Amniotic stem cell (primary cell): ENCODE measurements at places on chromosomes 16 and 17.

DNA sequence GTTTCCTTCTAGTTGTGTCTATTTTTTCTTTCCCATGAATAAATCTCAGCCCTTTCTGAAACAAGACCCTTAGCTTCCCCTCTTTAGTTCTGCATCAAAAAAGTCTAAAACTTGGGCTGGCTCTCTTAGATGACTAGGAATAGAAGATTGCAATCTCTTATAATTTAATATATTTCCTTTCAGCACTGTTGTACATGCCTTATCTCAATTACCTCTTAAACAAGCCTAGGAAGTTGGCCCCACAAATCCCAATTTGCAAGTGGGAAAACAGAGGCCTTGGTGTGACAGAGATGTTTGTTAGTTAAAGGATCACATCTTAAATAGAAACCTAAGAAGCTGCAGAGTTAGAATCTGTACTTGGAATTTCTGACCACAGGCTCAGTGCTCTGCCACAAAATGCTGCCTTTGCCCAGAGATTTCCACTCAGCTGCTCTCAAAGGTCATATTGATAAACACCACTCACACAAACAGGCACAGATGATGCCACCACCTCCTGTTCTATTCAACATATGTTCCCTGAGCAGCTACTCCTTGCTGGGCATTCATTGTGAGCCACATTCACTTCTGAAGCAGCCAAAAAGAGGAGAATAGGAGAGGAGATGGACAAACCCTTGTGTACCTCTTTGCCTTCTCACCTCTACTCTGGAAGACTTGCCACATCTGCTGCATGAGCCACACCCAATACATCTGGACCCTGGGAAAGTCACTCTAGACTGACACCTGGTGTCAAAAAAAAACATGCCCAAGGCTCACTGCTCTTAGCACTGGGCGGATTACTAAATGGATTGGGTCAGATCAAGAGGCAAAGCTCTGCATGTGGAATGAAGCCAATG lies 5.5 kb downstream of the CCDC182 start:
- no peak for DNase-seq

DNA sequence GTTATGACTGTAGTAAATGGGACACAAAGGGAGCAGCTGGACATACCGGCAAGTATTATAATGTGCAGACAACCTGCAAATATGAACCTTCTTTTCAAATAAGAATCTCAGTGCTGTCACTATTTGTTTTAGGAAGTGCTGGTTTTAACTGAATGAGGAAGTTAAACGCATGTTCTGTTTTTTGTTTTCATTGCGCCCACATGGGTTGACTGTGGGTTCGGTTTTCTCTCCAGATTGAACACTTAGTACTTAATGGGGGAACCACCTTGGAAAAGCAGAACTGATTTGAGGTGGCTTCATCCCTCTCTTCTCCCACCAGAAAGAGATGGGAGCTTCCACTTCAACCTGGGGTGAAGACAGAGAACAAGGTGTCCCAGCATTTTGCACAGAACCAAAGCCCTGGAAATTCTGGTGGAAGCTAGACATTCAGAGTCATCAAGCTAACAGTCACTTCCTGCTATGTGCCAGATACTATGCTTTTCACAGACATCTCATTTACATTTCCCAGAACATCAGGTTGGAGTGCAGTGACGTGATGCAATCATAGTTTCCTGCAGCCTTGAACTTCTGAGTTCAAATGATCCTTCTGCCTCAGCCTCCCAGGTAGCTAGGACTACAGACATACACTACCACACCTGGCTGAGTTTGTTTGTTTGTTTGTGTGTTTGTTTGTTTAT lies 149.8 kb downstream of the CDH13 start:
- no peak for DNase-seq

DNA sequence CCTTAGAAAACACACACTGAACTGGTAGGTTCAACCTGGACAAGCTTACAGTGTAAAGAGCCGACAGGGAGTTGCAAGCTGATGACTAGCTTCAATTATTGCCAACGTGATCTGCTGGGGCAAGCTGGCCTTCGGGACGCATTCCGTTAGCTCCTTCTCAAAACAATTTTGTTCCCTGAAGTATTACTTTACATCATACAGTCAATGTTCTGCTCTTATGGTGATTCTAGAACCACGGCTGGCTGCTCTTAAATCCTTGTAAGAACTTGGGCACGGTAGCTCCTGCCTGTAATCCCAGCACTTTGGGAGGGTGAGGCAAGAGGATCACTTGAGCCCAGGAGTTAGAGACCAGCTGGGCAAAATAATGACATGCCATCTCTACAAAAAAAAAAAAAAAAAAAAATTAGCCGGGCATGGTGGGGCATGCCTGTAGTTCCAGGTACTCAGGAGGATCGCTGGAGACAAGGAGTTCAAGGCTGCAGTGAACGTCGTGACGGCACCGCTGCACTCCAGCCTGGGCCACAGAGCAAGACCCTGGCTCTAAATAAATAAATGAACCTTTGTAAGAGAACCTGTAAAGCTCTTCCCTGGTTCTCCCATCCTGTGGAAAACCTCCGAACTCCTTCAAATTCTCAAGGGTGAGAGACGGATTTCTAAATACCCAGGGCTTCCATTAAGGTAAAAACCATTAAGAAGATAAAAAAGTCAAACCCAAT lies 2.0 kb downstream of the CDIP1 start:
- DNase-seq, result no peak

GRCh38 chr16:1199347-1200013 lies 25.6 kb downstream of the TPSG1 start:
- DNase-seq, result no peak

GRCh38 chr17:79802039-79802735 lies 5.3 kb upstream of the CBX8 start:
- no peak for DNase-seq

DNA sequence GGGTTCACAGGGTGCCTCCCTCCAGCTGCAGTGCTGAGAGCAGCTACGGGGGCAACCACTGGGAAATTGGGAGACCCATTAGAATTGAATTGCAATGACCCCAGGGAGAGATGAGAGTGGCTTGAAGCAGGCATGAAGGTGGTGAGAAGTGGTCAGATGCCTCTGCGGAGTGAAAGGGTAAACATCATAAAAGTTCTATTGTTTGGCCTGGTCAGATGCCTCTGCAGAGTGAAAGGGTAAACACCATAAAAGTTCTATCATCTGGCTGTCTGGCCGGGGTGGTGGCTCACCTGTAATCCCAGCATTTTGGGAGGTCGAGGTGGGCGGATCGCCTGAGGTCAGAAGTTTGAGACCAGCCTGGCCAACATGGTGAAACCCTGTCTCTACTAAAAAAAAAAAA lies 53.5 kb downstream of the TNFRSF13B start:
- DNase-seq, result no peak

- DNase-seq, result no peak
Observed at GRCh38 chr17:59680314-59680713, 26.9 kb downstream of the PTRH2 start.

GRCh38 chr17:57442401-57442823 lies 186.1 kb downstream of the MSI2 start:
- no peak for DNase-seq

DNA sequence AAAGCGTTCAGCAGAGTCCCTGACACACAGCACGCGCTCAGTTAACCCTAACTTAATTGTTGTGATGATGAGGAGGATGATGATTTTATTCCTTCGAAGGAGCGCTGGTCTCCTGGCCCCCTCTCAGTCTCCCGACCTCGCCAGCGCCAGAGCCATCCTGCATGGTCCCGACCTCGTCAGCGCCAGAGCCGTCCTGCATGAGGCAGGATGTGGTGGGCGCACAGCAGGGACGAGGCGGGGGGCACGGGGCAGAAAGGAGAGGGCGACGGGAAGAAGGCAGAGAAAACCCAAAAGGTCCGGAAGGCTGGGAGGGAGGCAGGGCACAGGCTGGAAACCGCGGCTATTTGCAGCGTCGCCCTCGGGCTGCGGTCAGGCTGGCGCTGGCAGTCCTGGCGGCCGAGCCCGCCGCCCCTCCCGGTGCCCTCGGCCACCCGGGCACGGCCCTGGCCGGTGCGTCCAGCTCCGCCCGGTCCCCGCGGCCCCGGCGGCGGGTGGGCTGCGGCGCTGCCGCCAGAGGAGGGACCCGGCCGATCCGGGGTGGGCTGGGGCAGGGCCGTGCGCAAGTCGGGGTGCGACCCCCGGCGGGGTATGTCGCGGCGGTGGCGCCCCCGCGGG lies 3.0 kb upstream of the TAC4 start:
- DNase-seq, result no peak
